CD4-positive, alpha-beta T cell treated with Interleukin-2 at 100 ng/mL for 4 hours (primary cell): ENCODE measurements at places on chromosomes 2 and 18.

DNA sequence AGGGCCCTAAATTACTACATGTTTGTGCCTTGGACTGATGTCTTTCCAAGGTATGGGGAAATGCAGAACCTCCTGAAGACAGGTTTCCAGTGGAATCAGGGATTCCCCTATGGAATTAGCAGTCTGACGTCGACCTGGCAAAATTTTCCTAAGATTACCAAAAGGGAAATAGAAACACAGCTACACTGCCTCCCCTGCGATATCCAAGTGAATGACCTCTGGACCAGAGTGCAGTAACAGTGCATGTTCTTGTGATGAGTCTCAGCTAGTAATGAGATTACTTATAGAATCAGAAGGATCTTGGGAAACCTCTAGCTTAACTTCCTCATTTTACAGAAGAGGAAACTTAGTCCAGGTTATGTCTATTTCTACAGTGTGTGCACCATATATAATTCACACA lies 21.3 kb upstream of the CHST9 start:
- DNase-seq, result no peak

DNA sequence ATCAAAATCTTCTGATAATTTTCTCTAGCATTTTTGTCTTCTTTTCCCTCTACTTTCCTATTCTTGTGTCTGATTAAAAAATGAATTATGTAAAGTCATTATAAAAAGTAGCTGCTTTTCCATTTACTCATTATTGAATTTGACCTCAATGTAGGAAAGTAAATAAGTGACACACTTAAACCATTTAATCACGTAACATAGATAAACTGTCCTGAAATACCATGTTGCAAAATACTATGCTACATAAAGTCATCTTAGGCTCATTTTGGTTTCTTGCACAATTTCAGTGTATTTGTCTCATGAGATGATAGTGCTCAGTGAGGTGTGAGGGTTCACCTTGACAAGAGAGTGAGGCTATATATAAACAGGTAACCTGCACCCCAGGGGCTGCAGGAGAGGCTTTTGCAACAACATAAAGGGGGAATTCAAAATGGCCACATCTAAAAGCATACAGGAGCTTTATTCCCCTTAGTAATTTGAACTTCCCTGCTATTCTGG lies 502.7 kb downstream of the RNF144A start:
- DNase-seq, result no peak

DNA sequence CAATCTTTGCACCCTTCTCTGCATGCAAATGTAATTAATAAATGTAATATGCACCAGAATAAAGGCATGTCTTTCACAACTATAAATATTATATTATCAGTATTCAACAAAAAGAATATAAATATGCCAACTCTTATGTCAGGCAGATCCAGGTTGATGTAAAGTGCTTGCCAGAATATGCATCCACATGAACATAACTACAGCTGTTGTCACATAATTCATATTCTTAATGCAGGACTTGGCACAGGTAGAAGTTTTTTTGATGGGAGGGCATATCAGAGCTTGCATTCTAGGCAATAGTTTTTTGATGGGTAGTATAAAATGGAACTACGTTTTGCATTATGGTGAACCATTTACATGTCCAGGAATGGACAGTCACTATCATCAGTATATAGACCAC lies 544.3 kb downstream of the ZNF804A start:
- no peak for DNase-seq

- DNase-seq, result no peak
Observed at GRCh38 chr2:69013840-69014821, 1.2 kb downstream of the ANTXR1 start.

- no peak for DNase-seq
Observed at GRCh38 chr18:52670896-52671295, 330.9 kb downstream of the DCC start.

DNA sequence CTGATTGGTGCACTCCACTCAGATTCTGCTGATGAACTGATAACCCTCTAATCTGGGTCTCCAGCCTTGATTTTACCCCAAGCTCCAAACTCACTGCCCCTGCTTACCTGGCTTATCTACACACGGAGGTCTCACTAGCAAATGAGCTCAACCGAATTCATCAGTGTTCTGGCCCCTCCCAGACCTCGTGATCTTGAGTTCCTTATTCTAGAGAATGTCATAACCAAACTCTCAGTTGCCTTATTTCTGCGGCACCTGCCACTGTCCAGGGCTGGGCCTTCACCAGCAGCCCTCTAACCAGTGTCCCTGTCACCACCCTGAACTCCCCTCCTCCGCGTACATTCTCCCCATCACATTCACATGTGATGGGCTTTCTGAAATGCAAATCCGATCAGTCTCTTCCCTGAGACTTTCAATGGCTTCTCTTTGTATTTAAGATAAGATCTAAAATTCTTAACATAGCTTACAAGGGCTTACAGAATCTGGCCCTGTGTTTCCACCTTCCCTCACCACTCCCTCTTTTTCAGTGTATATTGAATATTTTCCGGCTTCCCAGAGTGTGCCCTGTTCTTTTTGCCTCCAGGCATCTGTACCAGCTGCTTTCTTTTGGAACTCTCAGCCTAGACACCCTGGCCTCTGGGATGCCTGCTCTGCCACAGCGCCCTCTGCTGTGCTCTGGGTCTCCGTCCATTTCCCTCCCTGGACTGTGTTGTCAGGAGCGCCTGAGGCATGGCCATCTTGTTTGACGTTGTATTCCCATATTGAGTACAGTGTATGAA lies 31.1 kb downstream of the NAB1 start:
- DNase-seq, result peak; percentile 64
